ENCODE measurements at places on chromosomes 4 and X.
A peak's percentile ranks its signal among the peaks of the same experiment; 100 is the strongest.

DNA sequence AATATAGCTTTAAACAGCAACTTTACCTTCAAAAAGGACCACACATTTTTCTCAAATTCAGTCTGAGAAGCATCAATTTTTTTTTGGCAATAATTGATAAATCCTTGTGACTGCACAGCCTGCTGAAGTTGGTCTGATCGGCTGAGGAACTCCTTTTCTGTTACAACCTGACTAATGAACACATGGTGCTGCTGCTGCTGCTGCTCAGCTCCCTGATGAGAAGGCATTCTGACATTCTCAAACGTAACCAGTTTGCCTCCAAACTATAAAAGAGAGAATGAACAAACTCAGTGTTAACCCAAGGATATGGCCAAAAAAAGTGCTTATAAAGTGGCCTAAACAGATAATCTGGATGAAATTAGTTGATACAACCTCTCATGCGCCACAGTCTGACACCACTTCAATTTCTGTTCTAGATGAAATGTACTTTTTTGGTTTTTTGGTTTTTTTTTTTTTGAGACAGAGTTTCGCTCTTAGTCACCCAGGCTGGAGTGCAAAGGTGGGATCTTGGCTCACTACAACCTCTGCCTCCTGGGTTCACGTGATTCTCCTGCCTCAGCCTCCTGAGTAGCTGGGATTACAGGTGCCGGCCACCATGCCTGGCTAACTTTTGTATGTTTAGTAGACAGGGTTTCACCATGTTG, 26.5 kb downstream of the SEC31A start:
- no peak for DNase-seq

- DNase-seq: no peak
These were observed 128.8 kb downstream of the AMELX start for GRCh38 chrX:11421805-11422524.

DNA sequence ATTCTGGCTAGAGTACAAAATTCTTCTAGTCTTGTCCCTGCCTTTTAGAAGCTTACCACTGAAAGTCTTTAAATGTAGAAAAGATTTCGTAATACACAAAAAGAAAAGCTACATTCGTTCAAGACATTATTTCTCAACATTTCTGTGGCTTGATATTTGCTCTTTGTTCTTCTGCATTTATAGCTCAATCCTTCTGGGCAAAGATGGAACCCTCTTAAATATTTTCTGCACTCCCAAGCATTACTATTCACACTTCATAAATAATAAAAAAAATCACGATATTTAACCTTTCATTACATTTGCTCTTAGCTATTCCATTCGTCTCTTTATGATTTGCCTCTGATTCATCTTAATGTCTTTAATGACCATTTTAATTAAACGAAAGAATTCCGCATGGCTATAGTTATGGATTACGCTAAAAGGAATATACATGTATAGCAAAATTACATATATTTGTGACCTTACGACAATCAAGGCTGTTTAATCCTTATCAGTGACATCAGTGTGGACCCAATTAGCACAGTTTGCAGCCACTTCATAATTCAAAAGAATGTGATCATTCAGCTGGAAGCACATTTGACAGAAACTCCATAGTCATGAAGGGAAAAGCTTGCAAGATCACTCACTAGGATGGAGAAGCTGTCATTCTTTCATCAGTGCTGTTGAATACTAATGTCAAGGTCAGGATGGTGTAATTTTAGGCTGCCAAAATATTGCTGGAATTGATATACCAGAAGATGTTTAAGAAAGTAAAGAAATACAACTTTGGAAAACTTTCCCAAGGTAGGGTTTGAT, 1075.0 kb upstream of the TENM3 start:
- no peak for DNase-seq

- DNase-seq: no peak
These were observed 467.0 kb upstream of the CTSO start for GRCh38 chr4:156420623-156421022.

DNA sequence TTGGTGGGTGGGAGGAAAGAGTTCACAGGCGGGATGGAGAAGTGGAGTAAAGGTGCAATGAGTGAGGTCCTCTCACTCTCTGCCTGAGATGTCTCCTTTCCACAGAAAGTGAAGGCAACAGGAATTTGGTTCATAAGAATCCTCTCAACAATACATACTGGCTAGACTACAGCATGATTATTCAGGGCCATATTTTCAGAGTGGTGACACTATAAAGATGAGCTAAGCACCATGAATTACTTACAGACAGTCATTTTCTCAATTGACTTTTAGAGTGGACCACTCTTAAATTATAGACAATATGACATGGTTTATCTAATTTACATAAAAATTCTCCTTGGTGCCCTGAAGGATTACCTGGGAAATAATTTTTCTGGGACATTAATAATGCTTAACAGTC, 286.1 kb upstream of the MAD2L1 start:
- no peak for DNase-seq

DNA sequence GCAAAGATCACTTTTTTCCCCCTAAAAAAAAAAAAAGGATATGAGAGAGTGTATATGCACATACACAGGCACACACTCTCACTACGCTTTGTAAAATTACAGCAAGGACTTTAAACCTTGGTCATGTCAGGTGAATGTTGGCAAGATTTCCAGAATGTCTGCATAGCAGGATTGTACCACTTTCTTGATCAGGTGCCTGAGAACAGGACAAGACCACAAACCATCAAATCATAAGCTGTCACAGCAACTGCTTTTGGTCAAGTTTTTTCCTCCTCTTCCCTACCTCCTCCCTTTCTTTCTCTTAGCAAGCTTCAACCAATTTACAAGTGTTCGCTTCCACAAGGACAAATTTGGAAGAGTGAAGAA, 15.3 kb downstream of the PPARGC1A start:
- no peak for DNase-seq

GRCh38 chr4:73668782-73669201, 48.6 kb upstream of the RASSF6 start:
- no peak for DNase-seq

- no peak for DNase-seq
These were observed 17.8 kb upstream of the SEPTIN11 start for GRCh38 chr4:76931576-76932276.

DNA sequence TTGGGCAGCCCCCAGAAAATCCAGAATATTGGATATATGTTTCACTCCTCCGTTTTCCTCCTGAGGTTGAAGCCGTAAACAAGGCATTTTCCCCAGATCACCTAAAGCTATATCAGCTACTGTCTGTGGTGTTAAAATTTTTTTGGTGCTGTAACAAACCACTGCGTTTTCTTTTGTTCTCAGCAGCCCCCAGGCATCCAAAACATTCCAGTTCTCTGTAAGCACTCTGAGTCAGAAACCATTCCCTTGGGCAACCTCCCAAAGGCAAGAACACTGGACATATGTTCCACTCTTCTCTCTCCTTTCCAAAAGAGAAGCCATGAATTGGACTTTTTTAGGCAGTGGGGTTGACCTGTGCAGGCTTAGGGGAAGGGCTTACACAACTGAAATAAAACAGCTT, 310.9 kb downstream of the MID1IP1 start:
- no peak for DNase-seq

- no peak for DNase-seq
These were observed 245.2 kb downstream of the RAB28 start for GRCh38 chr4:13238936-13239335.

DNA sequence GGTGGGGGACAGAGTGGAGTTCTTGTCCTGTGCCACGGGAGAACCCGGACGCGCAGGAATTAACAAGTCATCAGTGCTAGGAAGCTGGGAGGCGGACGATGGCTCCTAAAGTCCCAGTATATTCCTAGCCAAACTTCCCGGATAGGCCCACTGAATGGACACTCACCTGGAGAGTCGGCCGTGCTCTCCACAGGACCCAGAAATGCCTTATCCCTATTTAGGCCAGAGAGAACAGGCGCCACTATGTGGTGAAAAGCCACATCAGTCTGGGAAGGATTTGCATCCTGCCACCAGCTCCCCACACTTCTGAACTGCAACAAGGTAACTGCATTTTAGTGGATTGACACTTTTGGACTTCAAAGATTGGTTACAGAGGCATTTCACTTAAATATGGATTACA, 1.1 kb downstream of the CFAP299 start:
- DNase-seq: no peak

DNA sequence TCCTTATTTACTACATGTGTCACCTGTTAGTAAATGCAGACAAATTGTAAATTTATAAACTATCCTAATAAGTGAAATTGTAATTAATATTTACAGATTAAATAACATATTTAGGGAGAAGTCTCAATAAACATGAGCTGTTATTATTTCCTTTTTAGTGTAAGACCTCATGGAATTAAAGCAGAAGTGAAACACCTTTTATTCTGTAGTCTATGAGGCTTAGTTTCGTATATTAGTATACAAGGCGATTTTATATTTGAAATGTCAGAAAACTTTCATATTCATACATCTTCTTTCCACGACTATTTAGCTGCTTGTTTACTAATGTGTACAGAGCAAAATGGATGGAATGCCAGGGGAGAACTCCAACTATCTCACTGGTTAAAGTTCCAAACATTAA, 414.4 kb downstream of the ARHGAP24 start:
- no peak for DNase-seq

GRCh38 chr4:172068506-172068905, 255.3 kb downstream of the GALNTL6 start:
- DNase-seq: no peak

GRCh38 chr4:180449395-180449956, 1793.7 kb upstream of the TENM3 start:
- no peak for DNase-seq

DNA sequence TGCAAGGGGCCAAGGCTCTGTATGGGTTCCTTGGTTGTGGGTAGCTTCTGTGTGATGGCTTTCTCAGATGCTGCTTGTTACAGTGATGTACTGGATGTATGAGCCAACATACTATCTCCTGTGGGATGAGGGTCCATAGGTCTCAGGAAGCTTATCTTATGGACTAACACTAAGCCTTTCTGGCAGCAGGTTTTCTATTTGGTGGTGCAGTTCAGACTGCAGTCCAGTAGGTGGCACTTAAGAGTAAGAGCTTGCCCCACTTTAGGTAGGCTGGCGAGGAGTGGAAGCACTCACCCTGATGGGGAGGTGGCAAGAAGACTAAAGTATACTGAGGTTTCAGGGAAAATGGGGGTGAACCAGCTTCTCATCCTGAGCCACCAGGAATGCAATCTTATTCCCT, 306.7 kb upstream of the MAOA start:
- no peak for DNase-seq

- no peak for DNase-seq
These were observed 31.7 kb upstream of the METAP1 start for GRCh38 chr4:98963538-98964433.

DNA sequence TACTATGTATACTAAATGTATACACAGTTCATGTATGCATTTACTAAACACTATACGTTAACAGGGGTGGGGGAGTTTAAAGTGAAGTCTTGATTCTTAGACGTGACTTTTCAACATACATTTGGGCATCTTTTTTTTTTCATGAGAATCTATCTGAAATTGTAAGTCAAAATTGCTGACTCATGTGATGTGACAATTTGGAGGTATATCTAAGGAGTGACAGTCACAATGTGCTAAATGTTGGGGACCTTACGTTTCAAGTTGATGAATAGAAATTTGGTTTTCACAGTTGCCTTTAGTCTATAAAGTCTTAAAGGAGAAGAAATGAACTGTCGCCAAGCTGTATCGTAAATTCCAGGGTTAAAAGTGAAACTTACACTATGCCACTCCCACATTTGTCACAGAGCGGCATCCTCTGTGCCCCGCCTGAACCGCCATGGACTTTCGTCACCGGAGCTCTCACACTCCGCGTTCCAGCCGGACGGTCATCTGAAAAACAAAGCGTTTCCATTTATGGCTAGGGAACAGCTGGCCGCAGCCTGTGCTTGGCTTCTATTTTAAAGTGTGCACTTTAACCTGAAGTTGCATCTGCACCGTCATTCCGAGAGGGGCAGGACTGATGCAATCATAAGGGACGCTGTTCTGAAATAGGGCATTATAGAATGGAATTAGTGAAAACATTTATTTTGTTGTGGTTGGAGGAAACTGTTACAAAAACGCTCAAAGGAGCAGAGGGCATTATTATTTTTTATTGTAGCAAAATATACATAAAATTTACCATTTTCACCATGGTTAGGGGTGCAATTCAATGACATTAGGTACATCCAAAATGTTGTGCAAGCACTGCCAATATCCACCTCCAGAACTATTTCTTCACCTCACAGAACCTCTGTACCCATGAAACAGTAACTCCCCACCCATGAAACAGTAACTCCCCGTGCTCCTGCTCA, 30.9 kb downstream of the PDLIM3 start:
- DNase-seq: no peak

DNA sequence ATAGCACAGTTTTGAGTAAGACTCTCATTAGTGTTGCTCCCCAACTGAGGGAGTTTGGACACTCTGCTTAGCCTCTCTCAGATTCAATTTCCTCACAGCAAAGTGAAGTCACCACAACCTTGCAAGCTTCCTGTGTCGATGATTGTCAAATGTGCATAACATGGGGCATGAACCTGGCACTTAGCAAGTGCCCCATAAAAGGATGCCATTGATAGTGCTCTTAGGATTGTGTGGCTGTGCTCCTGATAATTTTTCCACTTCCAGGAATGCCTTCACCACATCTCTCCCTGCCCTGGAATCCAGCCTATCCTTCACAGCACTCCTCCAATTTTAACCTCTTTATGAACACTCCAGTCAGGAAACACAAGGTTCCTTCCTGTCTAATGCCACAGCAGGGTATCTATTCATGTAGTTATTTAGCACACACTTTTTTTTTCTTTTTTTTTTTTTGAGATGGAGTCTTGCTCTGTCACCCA, 309.4 kb downstream of the PPP3CA start:
- no peak for DNase-seq

GRCh38 chr4:57044996-57045395, 65.2 kb downstream of the IGFBP7 start:
- DNase-seq: no peak

- no peak for DNase-seq
These were observed 511.5 kb upstream of the FAM241A start for GRCh38 chr4:111633663-111634266.

- DNase-seq: no peak
These were observed 60.8 kb downstream of the ACOX3 start for GRCh38 chr4:8379771-8380170.

- no peak for DNase-seq
These were observed 303.3 kb downstream of the FRMPD4 start for GRCh38 chrX:12441381-12442128.

- DNase-seq: no peak
These were observed 200.9 kb downstream of the DHRSX start for GRCh38 chrX:2299871-2300270.

- no peak for DNase-seq
These were observed 373.3 kb downstream of the IDS start for GRCh38 chrX:149131774-149132173.

GRCh38 chr4:4488405-4489404, 53.1 kb downstream of the STX18 start:
- DNase-seq: peak; percentile 76

DNA sequence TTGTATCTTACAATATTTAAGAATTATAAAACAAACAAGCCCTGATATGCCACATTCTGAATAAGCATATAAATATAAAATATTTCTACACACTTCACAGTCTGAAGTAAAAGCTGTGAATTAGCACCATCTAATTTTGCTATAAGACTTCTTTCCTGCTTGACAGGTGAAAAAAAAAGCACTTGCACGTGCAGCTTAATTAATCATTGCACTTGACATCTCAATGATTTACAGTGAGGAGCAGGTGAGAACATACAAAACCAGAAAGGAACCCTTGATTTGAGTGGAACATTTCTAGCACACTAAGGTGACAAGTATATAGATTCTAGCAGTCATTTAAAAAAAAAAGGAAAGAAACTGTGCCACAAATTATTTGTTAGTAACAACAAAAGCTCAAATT, 47.9 kb downstream of the CHIC2 start:
- DNase-seq: no peak
